ENCODE measurements at places on chromosomes 16 and 17. TPM values are rescaled to one million over a fixed set of nuclear protein-coding genes. Genes with fewer than 3 reads are reported as not detected.

- DNase-seq: no peak
Measured at GRCh38 chr16:78142788-78143187, 43.3 kb downstream of the WWOX start.

DNA sequence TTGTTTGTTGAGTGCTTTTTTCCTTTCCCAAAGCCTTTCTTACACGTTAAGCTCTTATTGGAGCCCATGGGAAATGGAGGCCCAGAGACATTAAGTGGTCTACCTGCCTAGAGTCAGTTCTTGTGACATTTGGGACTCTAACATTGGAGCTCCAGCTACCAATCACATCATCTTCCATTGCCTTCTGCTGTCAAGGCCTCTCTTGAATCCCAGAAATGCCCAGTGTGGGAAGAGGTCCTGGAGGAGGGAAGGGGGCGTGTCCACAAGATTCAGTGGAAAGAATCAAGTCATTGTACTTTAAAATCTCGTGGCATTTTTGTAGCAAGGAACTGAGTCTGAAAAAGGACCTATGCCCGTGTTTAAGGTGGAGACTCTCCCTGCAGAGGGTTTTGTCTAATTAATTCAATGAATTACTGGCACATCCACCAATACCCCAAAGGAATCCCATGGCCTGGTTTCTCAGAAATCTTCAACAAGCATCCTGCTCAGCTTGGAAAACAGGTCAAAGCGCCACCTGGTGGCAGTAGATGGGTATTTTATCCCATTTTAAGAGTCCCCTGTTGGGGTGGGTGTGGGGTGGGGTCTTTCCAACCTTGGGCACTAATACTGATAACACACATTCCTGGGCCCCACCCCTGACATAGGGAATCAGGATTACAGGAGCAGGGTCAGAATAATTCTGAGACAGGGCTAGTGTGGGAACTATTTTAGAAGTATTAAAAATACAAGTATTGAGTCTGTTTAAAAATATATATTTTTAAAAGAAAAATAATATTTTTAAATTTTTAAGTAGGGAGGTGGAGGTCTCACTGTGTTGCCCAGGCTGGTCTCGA lies 24.6 kb downstream of the GPT2 start:
- peak; percentile 49 for DNase-seq

DNA sequence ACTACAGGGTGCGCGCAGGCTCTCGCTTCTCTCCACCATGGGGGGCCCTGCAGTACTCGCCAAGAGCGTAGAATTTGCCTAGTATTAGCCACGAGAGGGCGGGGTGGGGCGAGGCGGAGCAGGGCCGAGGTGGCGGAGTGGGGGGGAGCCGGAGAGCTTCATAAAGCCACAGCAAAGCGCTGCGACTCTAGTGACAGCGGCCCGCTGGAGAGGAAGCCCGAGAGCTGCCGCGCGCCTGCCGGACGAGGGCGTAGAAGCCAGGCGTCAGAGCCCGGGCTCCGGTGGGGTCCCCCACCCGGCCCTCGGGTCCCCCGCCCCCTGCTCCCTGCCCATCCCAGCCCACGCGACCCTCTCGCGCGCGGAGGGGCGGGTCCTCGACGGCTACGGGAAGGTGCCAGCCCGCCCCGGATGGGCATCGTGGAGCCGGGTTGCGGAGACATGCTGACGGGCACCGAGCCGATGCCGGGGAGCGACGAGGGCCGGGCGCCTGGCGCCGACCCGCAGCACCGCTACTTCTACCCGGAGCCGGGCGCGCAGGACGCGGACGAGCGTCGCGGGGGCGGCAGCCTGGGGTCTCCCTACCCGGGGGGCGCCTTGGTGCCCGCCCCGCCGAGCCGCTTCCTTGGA lies at the start of gene TBX21:
Gene TBX21 (plus strand): TSS at position 190 of the 627 bp plus-strand sequence. CDS start 219 bp downstream, at position 409.
- DNase-seq: peak; percentile 23

GRCh38 chr16:49491106-49491670 lies 117.6 kb downstream of the C16orf78 start:
- no peak for DNase-seq

DNA sequence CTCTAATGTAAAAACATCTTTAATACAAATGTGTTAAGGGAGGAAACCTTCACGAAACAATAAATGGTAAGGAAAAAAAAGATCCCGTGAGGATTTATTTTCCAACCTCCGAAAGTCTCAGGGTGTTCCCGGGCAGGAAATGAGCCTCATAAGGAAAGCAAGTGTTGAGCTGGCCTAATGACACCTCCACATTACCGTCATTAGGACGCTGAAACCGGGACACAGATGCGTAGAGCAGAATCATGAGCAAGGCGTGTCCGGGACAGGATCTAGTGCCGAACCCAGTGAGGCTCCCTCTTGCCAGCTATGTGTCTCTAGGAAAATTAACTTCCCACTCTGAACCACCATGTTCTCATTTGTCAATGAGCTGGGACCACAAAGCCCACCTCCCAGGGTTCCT lies 22.7 kb upstream of the CYTH1 start:
- no peak for DNase-seq

GRCh38 chr17:28398280-28398981 lies 7.6 kb downstream of the SLC46A1 start:
- DNase-seq: no peak

DNA sequence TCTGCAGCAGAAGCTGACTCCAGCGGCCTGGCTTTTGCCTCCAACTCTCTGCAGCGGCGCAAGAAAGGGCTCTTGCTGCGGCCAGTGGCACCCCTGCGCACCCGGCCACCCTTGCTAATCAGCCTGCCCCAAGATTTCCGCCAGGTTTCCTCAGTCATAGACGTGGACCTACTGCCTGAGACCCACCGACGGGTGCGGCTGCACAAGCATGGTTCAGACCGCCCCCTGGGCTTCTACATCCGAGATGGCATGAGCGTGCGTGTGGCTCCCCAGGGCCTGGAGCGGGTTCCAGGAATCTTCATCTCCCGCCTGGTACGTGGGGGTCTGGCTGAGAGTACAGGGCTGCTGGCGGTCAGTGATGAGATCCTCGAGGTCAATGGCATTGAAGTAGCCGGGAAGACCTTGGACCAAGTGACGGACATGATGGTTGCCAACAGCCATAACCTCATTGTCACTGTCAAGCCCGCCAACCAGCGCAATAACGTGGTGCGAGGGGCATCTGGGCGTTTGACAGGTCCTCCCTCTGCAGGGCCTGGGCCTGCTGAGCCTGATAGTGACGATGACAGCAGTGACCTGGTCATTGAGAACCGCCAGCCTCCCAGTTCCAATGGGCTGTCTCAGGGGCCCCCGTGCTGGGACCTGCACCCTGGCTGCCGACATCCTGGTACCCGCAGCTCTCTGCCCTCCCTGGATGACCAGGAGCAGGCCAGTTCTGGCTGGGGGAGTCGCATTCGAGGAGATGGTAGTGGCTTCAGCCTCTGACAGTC lies 1.3 kb downstream of the PARD6A start:
- no peak for DNase-seq

- DNase-seq: no peak
Measured at GRCh38 chr17:19372011-19372370, 6.3 kb upstream of the MAPK7 start.

DNA sequence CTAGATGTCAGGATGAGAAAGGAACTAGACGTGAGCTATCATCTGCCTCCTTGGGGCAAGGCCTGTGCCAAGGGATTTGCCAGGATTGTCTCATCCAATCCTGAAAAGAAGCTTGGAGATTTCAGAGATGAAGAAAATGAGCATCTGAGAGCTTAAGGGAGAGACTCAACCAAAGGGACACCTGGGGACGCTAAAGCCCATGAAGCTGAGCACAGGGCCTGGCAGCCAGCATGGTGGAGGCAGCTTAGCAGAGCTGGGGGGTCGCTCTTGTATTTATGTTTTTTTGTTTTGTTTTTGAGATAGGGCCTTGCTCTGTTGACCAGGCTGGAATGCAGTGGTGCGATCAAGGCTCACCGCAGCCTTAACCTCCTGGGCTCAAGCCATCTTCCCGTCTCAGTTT lies 18.4 kb upstream of the GLIS2 start:
- no peak for DNase-seq

GRCh38 chr17:12831839-12832238 lies 42.5 kb downstream of the ARHGAP44 start:
- DNase-seq: no peak

DNA sequence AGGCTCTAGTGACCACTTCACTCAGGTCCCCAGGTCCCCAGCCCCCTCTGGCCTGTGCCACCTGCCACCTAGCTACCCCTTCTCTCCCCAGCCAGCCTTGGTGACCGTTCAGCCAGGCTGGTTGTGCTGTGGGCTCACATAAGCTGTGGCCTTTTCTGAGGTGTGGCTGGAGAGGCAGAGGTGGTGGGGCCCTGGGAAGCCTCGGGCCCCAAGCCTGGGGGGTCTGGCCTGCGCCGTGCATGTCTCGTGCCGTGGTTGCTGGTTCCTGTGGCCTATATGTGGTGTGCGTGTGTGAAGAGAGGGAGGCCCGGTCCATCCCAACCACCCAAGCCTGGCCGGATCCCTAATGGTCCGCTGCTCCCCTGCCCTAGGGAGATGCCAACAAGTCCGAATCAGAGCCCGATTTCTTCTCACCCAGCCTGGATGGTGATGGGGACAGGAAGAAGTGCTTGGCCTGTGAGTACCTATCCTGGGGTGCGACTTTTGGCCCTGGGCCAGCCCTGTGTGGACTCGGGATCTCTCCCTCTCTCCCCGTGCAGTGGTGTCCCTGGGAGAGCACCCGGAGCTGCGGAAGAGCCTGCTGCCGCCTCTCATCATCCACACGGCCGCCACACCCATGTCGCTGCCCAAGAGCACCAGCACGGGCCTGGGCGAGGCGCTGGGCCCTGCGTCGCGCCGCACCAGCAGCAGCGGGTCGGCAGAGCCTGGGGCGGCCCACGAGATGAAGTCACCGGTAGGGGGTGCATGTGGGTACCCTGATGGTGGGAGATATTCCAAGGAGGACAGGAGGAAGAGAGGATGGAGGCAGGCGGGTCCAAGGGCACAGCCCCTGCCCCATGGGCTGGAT lies 35.9 kb downstream of the CACNA1G start:
- no peak for DNase-seq

DNA sequence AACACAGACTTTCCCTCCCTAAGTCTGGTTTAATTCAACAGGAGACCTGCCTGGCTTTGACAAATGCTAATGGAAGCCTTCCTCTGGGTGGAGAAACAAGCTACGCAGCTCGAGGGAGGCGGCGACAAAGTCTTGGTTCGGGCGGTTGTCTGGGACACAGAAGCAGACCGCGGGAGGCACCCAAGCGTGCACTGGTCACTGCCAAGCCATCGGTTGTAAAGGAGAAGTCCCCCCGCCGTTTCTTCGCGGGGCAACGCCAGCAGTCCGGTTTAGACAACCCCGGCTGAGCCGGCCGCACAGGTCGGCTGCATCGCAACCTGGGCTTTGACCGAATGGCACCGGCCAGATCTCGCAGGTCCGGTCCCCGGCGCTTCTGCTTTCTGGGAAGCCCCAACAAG lies 586 bp downstream of the GLYR1 start:
- peak; percentile 28 for DNase-seq

DNA sequence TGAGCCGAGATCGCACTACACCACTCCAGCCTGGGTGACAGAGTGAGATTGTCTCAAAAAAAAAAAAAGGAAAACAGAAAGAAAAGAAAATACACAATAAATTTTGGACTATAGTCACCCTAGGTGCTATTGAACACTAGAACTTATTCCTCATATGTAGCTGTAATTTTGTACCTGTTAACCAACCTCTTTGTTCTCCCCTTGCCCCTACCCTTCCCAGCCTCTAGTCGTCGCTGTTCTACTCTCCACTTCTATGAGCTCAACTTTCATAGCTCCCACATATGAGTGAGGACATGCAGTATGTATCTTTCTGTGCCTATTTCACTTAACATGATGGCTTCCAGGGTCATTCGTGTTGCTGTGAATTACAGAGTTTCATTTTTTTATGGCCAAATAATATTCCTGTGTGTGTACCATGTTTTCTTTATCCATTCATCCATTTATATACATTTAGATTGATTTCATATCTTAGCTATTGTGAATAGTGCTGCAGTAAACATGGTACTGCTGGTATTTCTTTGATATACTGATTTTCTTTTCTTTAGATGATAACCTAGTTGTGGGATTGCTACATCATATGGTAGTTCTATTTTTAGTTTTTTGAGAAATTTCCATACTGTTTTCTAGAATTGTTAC lies 28.3 kb downstream of the VPS35L start:
- DNase-seq: no peak

DNA sequence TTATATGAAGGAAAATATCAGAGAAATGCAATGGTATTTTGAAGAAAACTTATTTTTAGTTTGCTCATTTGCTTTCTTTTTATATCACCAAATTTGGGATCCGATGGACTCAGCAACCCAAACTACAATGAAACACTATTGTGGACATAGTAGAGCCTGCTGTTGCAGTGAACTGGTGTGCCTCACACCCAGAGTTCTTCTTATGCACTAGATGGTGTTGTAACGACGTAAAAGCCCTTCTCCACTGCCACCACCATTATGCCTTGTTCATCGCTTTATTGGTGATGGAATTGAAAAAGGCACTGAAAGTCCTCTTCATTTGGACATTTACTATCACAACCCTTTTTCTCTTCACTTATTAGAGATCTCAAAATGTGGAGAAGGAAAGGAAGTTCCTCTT lies 381.3 kb downstream of the CDH8 start:
- no peak for DNase-seq

- no peak for DNase-seq
Measured at GRCh38 chr17:3835410-3836229, 10.4 kb downstream of the NCBP3 start.

DNA sequence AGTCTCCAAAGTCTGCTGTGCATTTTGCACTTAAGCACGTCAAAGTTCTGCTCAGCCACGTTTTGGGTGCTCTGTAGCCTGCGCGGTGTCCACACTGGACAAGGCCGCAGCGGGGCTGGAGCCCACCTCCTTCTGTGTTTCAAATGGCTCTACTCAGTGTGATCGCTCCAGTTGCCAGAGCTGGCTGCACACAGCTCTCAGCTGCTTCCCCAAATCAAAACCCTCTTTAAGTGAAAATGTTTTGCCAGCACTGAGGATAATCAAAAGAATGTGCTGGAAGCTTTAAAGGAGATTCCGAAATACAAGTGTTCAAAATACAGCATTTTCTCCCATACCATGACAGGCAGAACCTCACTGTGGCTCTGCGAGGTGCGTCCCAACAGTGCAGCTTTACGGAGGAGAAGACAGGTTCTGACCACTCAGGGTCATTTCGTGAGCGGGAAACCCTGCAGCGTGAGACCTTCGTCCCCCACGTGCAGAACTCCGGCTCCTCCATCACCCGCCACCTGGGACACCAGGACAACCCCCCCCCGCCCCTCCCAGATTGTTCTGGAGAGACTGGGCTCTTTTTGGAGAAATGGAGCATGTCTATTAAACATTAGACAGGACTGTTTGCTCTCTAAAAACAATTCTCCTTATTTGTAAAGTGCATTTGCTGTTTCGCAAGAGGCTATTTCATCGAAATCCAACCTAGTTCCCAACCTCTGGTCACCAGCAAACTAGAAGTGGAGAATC lies 16.6 kb downstream of the TBC1D16 start:
- no peak for DNase-seq

- no peak for DNase-seq
Measured at GRCh38 chr16:86320237-86320595, 190.1 kb upstream of the FOXF1 start.

The ZNF624 gene
- polyA plus RNA-seq: 6.4 TPM

The WFDC1 gene
- polyA plus RNA-seq: 1.1 TPM

The COL1A1 gene
- 3,874 TPM for polyA plus RNA-seq

The PABPN1L gene
- polyA plus RNA-seq: not detected

The MT4 gene
- polyA plus RNA-seq: not detected

The ZNF423 gene
- 34.5 TPM for polyA plus RNA-seq

The MT1F gene
- 1.4 TPM for polyA plus RNA-seq
